ENCODE measurements at places on chromosomes 2 and 18.

DNA sequence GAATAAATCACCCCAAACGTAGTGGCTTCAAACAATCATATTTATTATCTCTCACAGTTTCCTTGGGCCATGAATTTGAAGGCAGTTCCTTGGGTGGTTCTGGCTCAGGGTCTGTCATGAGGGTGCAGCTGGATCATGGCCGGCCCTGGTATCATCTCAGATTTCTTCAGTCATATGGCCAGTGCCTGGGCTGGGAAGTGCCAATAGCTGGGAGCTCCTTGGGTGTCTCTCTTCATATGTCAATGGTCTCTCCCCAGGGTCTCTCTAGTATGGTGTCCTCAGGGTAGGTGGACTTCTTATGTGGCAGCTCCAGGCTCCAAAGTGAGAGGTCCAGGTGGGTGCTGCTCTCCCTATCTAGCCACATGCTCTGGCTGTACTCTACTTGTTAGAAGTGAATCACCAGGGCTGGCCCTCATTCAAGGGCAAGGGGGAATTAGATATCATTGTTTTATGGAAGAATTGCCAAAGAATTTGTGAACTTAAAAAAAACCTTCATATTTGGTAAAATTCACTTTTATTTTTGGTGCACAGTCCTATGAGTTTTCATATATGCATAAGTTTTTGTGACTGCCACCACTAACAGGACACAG lies 15.4 kb downstream of the FHOD3 start:
- DNase-seq, result no peak

DNA sequence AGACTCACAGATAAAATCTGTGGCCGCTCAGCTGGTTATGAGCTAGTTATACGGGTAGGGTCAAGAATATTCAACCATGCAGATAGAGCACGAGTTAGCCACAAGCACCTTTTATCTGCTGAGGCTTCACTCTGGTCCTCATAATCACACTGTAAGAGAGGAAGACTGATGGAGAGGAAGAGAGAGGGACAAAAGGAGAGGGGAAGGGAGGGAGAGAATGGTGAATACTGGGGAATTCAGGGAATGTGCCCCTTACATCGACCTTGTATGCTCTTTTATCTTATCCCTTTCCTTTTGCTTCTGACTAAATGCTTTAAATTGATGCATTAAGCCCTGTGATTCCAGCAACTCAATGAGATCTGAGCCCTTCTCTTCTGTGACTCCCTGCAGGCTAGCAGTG lies 333.1 kb downstream of the DSEL start:
- no peak for DNase-seq

DNA sequence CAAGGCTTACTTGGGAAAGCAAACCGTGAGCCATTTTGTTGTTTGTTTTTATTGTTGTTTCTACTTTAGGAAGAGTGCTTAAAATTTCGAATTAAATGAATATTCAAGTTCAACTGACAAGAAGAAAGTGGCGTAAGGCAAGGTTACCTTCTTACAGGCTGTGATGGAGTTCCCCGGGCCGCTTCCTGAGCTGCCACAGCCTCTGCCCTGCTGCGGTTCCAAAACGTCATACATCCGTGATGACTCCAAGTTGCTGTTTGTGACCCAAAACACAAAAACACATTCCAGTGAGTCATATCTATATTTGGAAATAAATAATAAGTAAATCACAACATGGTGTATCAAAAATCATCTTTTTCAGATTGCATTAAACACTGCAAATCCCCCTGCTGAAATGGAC lies 49.7 kb downstream of the SPHKAP start:
- DNase-seq, result no peak

DNA sequence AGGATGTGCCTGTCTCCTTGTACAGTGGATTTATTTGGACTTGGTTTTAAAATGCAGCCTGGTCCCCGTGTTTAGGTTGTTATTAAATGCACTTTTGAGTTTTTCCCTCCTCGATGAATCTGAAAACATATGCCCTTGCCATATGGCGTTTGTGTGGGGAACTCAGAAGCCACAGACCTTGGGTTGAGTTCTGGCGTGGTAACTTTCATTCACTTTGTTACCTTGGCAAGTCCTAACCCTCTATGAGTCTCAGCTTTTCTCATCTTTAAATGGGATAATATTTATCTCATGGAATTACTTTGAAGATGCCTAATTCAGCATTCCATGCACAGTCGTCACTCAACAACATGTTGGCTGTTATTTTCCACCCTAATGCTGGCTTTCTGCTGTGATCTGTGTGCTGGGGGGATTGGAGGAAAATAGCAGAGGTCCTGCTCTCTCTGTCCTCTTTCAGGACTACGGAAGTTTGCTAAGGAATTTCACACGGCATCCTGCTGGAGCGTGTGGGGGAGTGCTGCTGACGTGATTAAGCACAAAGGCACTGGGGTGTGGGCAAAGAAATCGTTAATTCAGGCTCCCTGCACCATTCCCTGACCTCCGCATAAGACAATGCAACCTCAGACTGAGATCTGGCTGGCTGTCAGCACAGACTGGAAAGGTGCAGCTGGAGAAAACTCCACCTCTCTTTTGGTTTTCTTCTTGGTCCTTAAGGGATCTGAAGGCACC lies 61.7 kb downstream of the LDLRAD4 start:
- DNase-seq, result no peak

DNA sequence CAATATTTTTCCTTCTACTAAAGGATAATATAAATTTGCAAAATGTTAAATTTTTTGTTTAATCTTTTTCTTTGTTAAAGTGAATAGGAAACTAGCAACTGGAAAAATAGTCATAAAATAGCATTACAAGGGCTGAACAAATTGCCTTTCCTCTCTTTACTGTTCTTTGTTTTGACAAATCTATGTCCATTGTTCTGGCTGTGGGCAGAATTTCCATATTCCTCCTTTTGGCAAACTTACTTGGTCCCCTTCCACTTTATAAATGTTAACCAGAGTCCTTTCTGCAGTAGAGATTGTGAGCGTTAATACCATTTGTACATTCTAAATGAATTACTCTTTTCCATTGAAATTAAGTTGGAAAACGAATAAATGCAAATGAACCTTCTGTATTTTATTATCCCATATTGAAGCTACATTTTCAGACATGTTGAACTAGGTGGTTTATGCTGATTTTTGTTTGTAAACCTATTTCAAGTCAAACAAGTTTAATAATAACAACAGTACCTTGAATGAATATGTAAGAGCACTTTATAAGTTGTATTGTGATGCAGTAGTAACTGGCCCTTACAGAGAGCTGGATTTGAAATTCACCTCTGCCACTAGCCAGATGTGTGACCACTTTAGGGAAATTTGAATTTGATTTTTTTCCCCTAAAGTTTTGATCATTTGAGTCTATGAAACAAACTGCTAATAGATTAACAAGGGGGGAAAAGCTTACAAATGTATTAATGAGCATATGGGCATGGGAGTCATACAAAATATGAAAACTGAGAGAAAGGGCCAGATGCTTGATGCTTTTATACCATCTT lies 3.3 kb downstream of the RNF125 start:
- DNase-seq, result no peak

DNA sequence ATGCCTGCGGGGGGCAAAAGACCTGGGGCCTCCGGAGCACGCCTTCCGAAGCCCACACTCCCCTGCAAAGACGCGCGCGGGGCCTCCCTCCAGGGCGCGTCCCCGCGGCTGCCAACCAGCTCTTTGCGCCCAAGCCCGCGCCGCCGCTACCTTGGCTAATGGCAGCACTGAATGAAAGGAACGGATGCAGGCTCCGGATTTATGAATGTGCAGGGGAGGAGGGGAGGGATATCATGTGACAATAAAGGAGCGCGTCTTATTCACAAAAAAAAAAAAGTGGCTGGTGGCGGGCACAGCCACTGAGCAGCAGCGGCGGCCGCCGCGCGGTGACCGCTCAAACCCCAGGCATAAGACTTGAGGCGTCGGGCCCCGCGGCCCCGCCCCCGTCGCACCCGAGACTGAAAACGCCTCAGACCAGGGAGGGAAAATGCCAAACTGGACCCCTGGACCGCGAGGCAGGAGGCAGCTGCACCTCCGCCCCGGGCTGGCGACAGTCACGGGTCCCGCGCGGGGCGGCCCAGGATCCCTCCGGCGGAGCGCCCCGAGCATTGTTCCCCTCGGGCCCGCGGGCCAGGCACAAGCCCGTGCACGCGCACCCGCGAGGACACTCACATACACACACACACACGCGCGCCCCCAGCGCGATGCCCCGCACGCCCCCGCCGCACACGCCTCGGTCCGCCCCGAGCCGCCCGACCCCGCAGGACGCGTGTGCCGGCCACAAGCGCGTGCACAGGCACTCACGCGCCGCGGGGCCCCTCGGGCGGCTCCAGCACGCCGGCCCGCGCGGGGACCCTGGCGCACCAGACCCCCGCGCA lies 1.6 kb downstream of the SPRED2 start:
- peak; percentile 42 for DNase-seq

DNA sequence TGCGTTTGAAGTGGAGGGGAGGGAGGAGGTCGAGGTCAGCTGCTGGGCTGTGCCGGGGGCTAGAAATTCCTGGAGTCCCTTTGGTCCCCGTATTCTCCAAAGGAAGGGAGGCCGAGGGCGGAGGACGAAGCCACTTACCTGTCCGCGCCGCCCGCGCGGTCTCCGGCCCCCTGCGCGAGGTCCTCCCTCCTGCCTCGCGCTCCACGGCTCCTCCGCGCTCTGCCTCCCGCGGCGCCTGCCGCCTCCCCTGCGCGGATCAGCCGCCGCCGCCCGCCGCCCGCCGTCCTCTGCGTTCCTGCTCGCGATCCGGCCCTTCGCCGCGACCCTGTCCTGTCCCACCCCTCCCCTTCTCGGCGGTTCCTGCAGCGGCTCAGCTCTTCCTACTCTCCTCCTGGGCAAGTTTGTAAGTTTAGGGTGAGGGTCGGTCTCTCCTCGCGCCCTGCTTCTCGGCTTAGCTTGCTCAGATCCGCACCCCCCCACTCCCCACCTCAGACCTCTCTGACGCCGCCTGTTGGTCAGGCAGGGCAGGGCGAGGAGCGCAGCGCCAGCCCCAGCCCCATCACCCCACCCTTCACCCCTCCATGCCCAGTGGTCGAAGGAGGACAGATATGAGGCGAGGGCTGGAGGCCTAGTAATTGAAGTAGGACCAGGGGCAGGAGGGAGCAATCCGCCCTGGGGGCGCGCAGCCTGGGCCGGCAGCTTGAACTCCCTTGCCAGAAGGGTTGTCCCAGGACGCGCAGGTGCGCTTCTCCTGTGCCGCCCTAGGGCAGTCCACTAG lies 9.7 kb upstream of the SKOR2 start:
- DNase-seq, result no peak

DNA sequence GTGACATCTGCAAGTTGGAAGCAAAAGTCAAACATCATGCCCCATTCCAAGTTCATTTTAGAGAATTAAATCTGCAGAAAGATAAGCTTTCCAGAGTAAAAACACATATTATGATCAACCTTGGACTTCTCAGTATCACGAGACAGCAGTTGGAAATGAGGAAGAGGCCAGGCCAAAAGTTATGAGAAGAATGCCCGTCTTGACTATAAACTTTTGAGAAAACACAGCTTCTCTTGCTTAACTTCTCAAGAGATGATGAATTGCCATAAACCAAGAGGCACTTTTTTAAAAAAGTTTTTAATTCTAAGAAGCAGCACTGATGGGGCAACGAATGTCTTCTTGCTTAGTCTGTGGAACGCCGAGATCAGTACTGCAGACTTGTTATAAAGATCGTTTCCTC lies 52.6 kb upstream of the NFU1 start:
- DNase-seq, result no peak

GRCh38 chr2:140338795-140339194 lies 1558.6 kb upstream of the NXPH2 start:
- DNase-seq, result no peak

GRCh38 chr18:33744032-33744697 lies 166.1 kb downstream of the ASXL3 start:
- DNase-seq, result no peak
